Non-pigmented ciliary epithelial cell (primary cell): ENCODE measurements at places on chromosomes 5 and 9.
A peak's percentile ranks its signal among the peaks of the same experiment; 100 is the strongest.

- no peak for DNase-seq
Measured at GRCh38 chr5:43010935-43011315, 29.2 kb downstream of the ANXA2R start.

GRCh38 chr9:2291980-2292704 is 277.0 kb downstream of the SMARCA2 start:
- no peak for DNase-seq

DNA sequence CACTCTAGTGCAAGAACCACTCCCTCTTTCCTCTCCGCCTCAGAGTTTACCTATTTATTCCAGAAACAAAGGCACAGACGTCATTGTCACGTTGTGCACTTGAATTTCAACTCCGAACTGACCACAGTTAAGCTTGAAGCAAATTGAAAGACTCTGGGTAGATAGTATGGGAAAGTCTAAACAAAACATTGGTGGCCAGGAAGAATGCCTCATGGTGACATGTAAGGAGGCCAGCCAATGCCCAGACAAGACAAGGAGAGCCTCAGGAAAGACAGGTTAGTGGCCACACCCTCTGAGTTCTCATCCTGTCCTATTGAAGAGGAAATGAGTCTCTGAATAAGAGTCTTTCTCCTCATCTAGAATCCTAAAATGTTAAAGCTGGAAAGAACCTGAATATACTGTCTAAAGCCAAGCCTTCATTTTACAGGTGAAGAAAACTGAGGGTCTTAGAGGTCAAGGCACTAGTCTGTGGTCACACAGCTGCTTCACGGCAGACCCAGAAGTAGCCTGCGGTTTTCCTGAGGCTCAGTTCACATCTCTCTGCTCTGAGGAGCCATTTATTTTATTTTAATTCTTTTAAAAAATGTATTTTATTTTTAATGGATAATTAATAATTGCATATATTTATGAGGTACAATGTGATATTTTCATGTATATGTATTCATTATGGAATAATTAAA is 30.2 kb downstream of the ZFAND5 start:
- no peak for DNase-seq

- DNase-seq = no peak
Measured at GRCh38 chr9:123654994-123655637, 274.8 kb downstream of the DENND1A start.

GRCh38 chr5:10540951-10541646 is 22.8 kb upstream of the ANKRD33B start:
- DNase-seq = no peak

- DNase-seq = peak; percentile 37
Measured at GRCh38 chr9:21465859-21466518, 16.1 kb downstream of the IFNE start.
